Umbilical cord (tissue), 2 donors: ENCODE measurements at places on chromosomes 12 and 14.

DNA sequence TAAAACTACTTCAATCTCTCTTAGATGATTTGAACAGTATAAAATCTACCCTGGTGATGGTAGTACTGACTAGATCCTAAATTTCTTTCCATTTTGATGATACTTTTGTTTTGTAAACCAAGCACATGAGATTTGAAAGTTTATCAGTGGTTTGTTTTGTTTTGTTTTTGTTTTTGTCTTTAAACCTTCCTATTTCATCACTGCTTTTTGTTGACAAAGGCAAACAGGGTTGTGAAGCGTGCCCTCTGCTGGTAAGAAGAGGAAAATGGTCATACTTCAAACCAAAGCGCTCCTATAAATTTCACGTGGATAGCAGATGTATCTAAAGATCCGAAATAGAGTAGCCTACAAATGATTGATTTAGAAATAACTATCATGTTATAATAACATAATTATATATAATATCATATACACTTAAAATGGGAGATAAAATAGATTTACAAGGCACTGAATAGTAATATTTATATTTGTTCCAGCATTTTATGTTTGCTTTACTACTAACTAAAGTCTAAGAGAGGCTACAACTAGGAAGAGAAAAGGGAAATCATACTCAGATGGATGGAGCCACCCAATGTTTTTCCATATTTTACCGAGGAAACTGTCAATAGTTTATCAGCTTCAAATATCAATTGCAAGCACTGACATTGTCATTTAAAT, 254.0 kb upstream of the USP15 start:
- peak; percentile 11 for DNase-seq

GRCh38 chr12:24778486-24779304, 170.2 kb downstream of the BCAT1 start:
- peak; percentile 81 for DNase-seq

GRCh38 chr14:51581017-51581881, 70.5 kb upstream of the FRMD6 start:
- peak; percentile 93 for DNase-seq

DNA sequence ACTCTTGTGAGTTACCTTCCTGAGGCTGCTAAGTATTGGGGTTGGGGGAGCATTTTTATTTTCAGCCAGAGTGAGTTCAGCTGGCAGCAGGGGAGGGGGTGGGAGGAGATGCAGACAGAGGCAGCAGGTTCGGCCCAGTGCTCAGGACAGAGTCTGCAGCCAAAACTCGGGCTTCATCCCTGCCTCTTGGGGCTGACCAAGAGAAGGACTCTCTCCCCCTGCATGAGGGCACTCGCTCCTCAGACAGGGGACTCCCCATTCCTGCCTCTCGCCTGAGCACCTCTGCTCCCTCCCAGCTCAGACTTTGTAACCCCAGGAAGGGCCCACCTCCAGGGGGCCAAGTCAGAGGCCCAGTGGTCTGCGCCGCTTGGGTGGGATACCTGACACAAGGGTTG, 1.1 kb upstream of the AKT1 start:
- no peak for DNase-seq

GRCh38 chr12:24364921-24365320, 415.5 kb upstream of the SOX5 start:
- DNase-seq: no peak

GRCh38 chr12:94689646-94690036, 39.3 kb upstream of the TMCC3 start:
- no peak for DNase-seq

- DNase-seq: no peak
Measured at GRCh38 chr12:51205350-51205749, 12.5 kb downstream of the POU6F1 start.
